CD4-positive, alpha-beta T cell (primary cell): ENCODE measurements at places on chromosomes 16 and 17.

DNA sequence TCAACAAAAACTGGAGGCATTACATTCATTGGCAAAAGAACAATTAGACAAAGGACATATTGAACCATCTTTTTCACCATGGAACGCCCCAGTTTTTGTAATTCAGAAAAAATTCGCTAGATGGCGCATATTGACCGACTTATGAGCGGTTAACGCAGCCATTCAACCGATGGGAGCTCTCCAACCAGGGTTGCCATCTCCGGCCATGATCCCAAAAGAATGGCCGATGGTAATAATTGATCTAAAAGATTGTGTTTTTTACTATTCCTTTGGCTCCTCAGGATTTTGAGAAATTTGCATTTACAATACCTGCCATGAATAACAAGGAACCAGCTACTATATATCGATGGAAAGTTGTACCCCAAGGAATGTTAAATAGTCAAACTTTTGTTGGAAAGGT is 21.4 kb downstream of the ALOX15B start:
- DNase-seq = peak; percentile 56

DNA sequence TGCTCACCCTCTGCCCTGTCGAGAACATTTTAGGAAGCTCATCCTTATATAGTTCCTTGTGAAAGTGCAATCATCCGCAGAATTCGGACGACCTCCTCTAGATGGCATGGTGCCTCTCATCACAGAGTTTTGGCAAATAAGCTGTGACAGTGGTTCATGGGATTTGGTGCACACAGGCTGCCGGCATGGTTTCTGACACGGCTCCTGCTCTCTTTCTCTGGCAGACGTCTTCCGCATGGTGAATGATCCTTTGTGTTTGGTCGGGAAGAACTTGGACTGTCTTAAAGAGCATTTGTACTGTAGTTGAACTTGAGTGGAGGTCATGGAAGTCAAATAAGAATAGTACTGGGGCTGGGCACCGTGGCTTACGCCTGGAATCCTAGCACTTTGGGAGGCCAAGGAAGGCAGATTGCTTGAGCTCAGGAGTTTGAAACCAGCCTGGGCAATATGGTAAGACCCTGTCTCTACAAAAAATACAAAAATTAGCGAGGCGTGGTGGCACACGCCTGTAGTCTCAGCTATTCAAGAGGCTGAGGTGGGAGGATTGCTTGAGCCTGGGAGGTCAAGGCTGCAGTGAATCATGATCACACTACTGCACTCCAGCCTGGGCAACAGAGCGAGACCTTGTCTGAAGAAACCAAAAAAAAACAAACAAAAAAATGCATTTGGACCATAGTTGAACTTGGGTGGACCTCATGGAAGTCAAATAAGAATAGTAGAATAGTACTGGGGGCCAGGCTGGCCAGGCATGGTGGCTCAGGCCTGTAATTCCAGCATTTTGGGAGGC is 34.7 kb upstream of the NAT9 start:
- DNase-seq = no peak

DNA sequence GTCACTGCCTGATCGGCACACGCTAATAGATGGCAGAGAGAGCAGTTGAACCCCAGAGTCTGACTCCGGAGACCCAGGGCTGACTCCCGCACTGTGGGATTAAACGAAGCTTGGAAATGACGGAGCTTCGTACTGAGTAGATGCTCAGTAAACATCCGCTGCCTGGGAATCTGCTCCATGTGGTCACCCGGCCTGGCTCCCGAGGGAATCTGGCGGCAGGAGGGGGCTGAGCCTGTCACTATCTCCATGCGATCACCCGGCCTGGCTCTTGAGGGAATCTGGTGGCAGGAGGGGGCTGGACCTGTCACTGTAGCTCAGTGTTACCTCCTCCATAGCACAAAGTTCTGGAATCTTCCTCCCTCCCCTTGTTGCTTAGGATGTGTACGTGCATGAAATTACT is 139.7 kb upstream of the CIBAR2 start:
- DNase-seq = no peak

- DNase-seq = no peak
Observed at GRCh38 chr16:56886296-56886695, 21.3 kb downstream of the SLC12A3 start.

- DNase-seq = no peak
Observed at GRCh38 chr17:17344507-17345293, 41.5 kb downstream of the NT5M start.

DNA sequence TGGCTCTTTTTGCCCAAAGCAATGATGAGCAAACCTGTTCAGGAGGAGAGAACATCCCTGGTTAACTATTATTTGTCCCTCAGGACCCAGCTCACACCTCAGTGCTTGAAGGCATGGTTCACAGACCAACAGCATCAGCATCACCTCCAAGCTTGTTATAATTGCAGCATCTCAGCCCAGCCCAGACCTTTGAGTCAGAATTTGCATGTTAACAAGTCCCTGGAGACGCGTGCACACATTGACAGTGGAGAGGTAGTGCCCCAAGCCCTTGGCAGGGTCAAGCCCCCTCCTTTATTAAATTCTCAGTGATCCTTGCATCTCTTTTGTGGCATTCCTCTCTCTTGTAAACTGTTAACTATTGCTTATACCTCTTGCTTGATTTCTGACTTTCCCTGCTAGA is 488.6 kb downstream of the HAPSTR1 start:
- no peak for DNase-seq

DNA sequence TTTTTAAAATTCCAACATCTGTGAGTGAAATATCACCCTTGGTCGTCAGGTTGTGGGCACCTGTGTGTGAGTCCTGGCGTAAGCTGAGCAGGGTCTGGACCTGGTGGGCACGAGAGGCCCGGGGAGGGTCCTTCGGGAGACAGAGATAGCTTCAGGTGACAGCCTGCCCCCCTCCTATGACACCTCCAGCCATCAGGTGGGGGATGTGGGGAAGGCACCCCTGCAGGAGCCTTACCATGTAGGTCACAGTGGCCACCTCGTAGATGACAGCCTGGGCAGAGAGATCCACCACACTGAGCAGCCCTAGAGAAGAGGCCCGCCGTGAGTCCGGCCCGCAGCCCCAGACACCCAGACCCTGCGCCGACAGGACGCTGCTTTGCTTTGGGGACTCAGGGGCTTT is 11.2 kb downstream of the SLC47A2 start:
- DNase-seq = no peak

DNA sequence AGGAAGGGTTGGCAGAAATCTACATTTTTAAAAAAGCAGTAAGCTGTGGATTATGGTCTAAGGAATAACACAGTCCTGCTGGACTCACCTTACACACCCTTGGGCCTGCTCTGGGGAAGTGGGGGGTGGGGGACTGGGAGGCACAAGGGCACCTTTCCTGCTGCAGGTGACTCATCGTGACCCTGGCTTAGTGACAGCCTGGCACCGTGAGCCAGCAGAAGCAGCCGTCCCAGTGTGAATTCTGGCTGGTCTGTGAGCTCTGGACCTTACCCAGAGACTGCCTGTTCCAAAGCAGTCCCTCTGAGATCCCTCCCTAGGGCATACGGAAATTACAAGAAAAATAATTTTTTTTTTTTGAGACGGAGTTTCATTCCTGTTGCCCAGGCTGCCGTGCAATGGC is 4.2 kb upstream of the CRK start:
- DNase-seq = no peak

DNA sequence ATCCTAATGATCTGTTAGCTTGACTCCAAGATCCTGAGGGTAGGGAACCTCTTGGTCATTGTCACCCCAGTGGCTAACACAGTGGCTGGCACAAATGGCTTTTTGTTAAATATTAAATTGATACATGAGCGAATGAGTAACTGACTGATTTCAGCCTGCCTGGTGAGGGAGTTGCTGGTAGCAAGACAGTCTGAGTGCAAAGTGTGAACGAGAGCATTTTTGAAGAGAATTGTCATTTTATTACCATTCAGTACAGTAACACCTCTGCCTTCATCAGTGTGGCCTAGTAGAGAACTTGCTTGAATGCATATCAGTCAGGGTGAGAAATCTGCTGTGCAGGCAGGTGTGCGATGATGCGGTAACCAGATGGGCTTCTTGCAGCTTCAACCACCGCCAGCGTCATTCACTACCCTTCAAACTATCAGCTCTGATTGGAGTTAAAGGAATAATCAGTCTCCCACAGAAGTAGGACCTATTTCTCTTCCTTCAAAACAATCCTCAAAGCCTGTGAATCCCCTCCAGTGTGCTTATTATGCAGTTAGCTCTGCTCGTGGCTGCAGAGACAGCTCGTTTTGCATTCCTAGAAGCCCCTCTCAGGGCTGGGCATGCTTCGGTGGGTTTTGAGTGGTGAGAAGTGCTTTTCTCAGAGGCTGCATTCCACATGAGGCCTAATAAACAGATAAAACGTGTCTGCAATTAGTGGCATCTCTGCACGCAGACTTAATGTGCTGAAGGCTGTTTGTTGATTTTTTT is 29.0 kb downstream of the HEXIM2 start:
- DNase-seq = no peak

DNA sequence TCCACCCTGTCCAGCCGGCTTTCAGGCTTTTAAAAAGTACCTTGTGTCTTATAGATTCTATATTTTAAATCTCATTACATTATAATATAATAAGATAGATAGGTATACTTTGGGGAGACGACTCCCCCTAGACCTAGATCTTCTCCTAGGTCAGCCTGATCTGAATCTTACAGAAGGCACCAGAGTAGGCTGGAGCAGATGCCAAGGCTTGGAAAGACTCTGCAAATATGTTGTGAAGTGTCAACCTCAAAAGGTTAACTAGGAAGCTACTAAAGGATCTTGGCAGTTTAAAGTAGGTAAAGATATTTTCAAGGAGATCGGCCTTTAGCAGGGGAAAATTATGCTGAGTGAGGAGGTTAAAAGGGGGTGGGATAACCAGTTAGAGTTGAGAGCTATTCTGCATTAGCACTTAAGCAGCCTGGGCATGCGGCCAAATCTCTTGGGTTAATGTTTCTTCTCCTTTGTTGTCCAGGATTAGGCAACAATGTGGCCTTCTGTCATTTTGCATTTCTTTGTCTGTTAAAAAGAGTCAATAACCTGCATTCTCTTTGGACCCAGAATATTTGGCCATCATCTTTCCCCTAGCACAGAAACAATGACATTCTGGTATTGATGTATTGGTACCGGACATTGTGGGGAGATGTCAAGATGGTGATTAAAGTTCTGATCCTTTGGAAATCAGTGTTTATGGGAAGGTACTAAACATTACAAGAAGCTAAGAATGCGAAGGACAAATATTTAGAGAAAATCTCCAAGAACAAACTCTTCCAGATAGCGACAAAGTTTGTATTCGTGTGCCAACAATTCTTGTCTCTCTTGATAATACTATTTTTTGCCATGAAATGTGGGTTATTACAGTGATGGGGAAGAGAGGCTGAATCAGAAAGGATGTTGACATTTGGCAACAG is 51.2 kb upstream of the DHX40 start:
- no peak for DNase-seq

- peak; percentile 4 for DNase-seq
Observed at GRCh38 chr17:39573447-39574298, 34.0 kb downstream of the NEUROD2 start.

GRCh38 chr16:69928856-69929400 is 22.2 kb upstream of the CLEC18A start:
- no peak for DNase-seq

DNA sequence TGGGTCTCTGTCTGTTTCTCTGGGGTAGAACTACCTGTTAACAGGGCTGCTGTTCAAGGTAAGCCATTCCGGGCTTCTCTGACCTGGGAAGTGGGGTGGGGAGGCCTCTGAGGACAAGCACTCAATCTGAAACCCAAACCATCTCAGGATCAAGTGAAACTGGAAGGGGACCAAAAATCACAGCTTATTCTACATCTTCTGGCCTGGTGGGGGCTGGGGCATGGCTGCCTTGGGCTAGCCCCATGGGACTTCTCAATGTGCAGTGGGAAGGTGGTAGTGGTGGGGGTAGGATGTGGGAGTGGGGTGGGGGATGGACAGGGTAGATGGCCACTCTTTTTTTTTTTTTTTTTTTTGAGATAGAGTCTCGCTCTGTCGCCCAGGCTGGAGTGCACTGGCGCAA is 5.5 kb downstream of the FLOT2 start:
- DNase-seq = no peak

- peak; percentile 25 for DNase-seq
Observed at GRCh38 chr16:56451753-56452689, 667 bp downstream of the OGFOD1 start.

GRCh38 chr16:88318051-88318450 is 64.7 kb upstream of the ZNF469 start:
- DNase-seq = no peak

DNA sequence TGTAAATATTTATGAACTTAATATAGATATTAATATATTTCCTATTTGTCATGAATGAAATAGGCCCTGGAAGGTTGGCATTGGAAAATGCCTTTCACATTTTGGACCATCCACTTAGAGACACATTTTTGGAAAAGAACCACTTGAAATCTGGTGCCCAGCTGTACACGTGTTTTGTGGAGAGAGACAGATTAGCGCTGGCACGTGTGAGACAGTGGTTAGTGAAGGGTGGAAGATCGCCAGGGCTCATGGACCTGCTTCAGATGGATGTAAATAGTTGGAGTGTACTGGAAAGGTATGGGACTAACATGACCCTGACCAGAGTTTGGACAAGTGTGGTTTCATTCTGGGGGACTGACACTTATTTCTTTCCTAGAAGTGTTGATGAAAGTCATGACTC is 222.9 kb downstream of the PRKCA start:
- DNase-seq = no peak

- DNase-seq = no peak
Observed at GRCh38 chr17:70636517-70637133, 467.3 kb downstream of the KCNJ2 start.

DNA sequence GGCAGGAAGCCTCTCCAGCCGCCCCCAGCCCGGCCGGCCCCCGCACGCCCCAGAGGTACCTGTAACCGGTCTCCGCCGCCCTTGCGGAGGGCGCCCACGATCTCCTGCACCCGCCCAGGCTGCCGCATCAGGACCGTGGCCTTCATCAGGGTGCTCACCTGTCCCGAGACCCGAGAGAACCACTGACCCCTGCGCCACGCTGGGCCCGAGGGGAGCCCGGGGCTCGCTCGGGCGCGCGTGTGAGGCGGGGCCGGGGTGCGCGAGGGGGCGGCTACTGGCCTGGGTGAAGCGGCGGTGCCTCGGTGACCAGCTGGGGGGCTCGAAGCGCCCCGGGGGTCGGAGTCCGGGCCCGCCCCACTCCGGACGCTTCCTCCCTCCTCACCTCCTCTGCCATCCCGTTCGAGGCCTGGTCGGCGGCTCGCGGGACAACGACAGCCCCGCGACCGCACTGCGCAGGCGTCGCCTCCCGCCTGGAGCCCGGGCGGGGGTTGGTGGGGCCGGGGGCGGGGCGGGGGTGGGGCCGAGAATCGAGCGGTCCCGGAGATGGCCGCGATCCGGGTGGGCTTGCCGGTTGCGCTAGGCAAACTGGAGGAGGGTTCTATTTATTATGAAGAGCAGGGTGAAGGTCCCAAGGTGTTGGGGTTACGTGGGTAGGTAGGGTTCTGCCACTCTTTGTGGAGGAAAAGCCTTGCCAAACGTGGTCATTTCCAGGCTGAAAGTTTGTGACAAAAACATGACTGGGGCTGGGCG is at the start of gene NT5C3B:
NT5C3B (minus strand) TSS at position 433 of the 750 bp plus-strand sequence; CDS start at position 394, 39 bp downstream.
- DNase-seq = peak; percentile 18

DNA sequence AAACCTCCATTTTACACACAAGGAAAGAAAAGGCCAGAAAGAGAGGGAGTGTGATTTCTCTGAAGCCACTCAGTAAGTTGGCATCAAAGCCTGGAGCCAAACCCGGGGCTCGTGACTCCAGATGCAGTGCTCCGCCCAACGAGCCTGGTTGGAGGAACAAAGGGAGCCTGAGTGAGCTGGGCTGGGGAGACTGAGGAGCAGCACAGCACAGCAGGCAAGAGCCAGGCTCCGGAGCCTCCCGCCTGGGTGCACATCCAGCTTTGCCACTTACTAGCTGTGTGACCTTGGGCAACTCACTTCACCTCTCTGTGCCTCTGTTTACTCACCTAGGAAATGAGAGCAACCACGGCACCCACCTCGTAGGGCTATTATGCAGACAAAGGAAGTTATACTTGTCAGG is 5.6 kb downstream of the GSG1L start:
- DNase-seq = no peak
